ENCODE measurements at places on chromosomes 3 and 15. TPM values are rescaled to one million over a fixed set of nuclear protein-coding genes. Genes with fewer than 3 reads are reported as not detected.
A peak's percentile ranks its signal among the peaks of the same experiment; 100 is the strongest.

GRCh38 chr3:197088370-197088769, 58.8 kb upstream of the MELTF start:
- H3K36me3 ChIP-seq, result no peaks in the 10 kb centered on the region
- H3K4me1 ChIP-seq, result peaks cover 7% of the 10 kb centered on the region
- no peak overlapping the region for H3K4me3 ChIP-seq
- no peak for DNase-seq

DNA sequence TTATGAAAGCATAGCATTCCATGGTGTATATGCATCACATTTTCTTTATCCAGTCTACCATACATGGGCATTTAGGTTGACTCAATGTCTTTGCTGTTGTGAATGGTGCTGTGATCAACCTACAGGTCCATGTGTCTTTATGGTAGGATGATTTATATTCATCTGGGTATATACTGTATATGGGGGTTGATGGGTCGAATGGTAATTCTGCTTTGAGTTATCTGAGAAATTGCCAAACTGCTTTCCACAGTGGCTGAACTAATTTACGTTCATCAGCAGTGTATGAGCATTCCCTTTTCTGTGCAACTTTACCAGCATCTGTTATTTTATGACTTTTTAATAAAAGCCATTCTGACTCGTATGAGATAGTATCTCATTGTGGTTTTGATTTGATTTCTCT, 662.4 kb upstream of the BCHE start:
- no peak overlapping the region for H3K27ac ChIP-seq
- H3K36me3 ChIP-seq, result no peaks in the 10 kb centered on the region
- no peak for DNase-seq
- no peaks in the 10 kb centered on the region for H3K27me3 ChIP-seq
- no peak overlapping the region for H3K4me3 ChIP-seq
- H3K4me1 ChIP-seq, result no peaks in the 10 kb centered on the region

DNA sequence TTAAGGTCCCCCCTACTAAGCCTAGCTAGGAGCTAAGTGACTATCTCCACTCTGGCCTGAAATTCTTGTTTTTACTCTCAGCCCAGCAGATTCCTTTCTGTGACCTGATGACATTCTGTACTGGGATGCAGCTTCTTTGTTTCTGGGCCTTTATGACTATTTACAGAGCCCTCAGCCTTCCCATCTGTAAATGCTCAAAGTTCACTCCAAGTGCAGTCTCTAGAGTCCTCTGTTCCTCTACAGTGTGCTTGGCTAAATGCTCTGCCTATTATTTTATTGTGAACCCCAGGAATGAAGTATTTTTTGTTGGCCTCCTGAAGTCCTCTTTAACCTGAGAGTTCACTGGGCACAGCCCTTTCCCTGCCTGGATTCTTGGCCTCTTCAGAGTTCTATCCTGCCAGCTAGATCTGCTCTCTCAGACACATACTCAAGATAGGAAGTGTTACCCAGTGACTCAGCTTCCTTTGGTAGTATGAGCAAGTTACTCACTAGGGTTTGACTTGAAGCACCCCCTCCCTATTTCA, 278.1 kb upstream of the P2RY1 start:
- no peak overlapping the region for H3K4me3 ChIP-seq
- H3K36me3 ChIP-seq, result no peaks in the 10 kb centered on the region
- H3K27ac ChIP-seq, result no peak overlapping the region
- peaks cover 7% of the 10 kb centered on the region for H3K4me1 ChIP-seq
- DNase-seq, result peak; percentile 92
- no peaks in the 10 kb centered on the region for H3K27me3 ChIP-seq

- H3K27ac ChIP-seq, result no peak overlapping the region
- DNase-seq, result peak; percentile 19
- no peaks in the 10 kb centered on the region for H3K4me1 ChIP-seq
- H3K4me3 ChIP-seq, result no peak overlapping the region
- H3K27me3 ChIP-seq, result no peaks in the 10 kb centered on the region
Observed at GRCh38 chr3:72960812-72961518, 35.6 kb upstream of the PPP4R2 start.

- H3K4me3 ChIP-seq, result no peak overlapping the region
- H3K27me3 ChIP-seq, result no peaks in the 10 kb centered on the region
- no peaks in the 10 kb centered on the region for H3K36me3 ChIP-seq
- no peaks in the 10 kb centered on the region for H3K4me1 ChIP-seq
- H3K27ac ChIP-seq, result no peak overlapping the region
Observed at GRCh38 chr15:88036154-88036839, 220.2 kb downstream of the NTRK3 start.

DNA sequence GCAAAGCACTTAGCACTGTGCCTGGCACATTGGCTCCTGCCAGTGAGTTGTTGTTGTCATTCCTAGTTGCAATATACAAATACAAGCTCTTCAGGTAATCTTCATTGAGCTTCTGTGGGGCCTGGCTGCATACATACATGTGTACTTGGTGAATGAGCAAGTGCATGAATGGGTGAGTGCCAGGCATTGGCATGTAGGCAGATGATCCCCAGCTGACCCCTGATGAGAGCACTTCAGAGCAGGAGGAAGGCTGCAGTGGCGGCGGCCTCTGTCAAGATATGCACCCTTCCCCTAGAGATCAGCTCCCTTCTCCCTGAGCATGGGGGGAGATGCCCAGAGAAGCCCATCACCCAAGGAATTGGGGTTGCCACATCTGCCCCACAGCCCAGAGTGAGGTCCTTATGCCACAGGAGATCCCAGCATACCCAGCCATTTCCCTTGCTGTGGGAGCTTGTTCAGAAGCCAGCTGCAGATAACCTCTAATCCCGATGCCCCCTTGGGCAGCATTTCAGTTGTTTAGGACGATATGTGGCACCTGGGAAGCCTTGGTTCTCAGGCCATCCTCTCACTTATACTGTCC, 8.8 kb downstream of the CACNA2D3 start:
- H3K4me3 ChIP-seq, result no peak overlapping the region
- no peak overlapping the region for H3K27ac ChIP-seq
- H3K4me1 ChIP-seq, result no peaks in the 10 kb centered on the region
- H3K36me3 ChIP-seq, result no peaks in the 10 kb centered on the region
- no peaks in the 10 kb centered on the region for H3K27me3 ChIP-seq

DNA sequence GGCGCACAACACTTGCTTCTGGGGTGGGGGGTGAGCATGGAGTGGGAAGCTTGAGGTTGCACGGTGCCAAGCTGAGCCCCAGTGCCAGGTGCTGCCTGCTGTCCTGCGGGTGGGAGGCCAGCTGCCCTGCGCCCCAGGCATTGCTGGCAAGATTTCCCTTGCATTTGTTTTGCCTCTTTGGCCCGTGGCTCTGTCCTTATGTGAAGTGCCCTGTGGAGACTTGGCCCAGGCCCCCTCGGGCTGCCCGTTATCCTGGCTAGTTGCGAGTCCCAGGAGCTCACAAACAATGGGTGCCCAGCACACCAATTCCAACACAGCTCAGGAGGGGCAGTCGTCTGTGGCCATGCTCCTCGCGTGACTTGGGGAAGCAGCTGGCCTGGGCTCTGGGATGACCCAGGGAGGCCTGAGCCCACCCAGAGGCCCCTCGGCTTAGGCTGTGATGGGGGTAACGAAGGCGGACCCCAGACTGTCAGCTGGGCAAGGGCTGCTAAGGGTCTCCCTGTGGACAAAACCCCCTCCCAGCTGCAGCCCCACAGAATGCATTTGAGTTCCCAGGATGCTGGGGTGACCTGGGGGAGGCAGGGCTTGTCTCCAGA, 5.9 kb downstream of the C3orf22 start:
- H3K27ac ChIP-seq, result no peak overlapping the region
- H3K36me3 ChIP-seq, result no peaks in the 10 kb centered on the region
- no peak overlapping the region for H3K4me3 ChIP-seq
- no peaks in the 10 kb centered on the region for H3K4me1 ChIP-seq

- no peak for DNase-seq
- H3K27me3 ChIP-seq, result peaks cover 4% of the 10 kb centered on the region
- H3K4me3 ChIP-seq, result no peak overlapping the region
- H3K4me1 ChIP-seq, result peaks cover 4% of the 10 kb centered on the region
Observed at GRCh38 chr3:187802928-187803259, 57.6 kb upstream of the BCL6 start.

DNA sequence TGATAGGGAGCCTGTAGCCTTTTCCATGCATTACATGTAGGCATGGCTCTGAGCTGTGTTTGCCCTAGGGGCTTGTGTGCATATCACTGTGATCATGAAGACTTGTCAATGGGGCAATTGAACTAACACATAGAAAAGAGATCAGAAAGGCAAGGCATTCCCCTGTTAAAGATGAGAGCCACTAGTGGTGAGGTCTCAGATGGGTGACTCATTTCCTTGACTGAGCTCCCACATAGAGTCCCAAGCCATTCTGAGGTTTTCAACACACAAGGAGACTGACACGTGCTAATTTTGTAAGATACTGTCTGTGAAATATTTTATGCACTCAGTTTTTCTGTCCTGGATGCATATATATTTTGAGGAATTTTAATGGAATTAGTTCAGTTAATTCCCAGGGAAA, 53.8 kb downstream of the SAMMSON start:
- H3K4me1 ChIP-seq, result no peaks in the 10 kb centered on the region
- no peak for DNase-seq
- no peak overlapping the region for H3K4me3 ChIP-seq
- no peaks in the 10 kb centered on the region for H3K27me3 ChIP-seq
- H3K27ac ChIP-seq, result no peak overlapping the region

DNA sequence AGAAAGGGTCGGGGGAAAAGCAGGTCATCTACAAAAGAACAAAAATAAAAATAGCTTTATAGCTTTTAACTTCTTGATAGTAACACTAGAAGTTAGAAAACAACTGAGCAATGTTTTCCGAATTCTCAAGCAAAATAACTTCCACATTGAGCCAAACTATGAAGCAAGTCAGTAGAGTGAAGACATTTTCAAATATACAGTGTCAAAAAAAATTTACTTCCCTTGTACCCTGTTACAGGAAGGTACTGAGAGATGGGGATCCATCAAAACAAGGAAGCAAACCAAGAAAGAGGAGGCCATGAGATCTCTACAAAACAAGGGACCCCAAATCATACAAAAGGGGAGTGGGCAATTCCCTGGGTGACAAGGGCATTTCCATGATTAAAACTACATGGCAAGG, 26.6 kb upstream of the STIMATE start:
- H3K27ac ChIP-seq, result no peak overlapping the region
- H3K36me3 ChIP-seq, result no peaks in the 10 kb centered on the region
- no peak for DNase-seq
- no peak overlapping the region for H3K4me3 ChIP-seq

DNA sequence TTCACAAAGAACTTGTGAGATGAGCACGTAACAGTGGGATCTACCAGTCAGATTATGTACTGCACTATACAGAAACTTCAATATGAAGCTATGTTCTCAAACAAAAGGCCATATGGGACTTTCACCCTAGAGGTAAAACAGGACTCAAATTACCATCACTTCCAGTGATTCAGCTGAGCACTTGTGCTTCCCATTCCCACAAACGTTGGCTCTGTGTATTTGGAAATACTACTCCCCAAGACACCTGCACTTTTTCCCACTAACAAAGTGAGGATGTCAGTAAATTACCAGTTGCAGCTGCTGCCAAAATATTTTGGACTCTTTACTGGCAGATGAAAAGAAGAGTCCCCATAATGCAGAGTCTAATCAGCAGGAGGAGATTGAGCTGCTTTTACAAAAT, 1570.1 kb downstream of the SI start:
- H3K27ac ChIP-seq, result no peak overlapping the region
- no peaks in the 10 kb centered on the region for H3K27me3 ChIP-seq
- H3K4me1 ChIP-seq, result no peaks in the 10 kb centered on the region
- H3K36me3 ChIP-seq, result no peaks in the 10 kb centered on the region
- DNase-seq, result no peak

DNA sequence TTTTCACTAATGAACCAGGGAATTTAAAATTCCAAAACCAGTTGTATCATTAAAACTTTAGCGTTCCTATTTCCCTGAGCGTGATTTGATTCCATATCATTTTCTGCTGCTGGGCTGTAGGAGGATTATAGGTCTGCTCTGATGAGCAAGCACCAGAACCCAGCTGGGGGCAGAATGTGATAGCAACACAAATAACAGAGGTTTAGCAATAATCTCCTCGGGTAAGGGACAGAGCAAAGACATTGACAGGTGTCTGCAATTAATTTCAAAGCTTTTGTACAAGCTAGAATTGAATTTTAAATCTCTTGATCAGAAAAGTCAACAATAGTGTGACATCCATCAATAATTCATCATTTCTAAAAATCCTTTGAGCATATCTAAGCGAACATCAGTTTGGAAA, 163.4 kb upstream of the RAP2B start:
- H3K4me3 ChIP-seq, result no peak overlapping the region
- H3K27me3 ChIP-seq, result no peaks in the 10 kb centered on the region
- no peaks in the 10 kb centered on the region for H3K36me3 ChIP-seq
- DNase-seq, result no peak
- no peak overlapping the region for H3K27ac ChIP-seq

GRCh38 chr3:109618766-109619378, 281.5 kb upstream of the DPPA4 start:
- H3K4me3 ChIP-seq, result no peak overlapping the region
- DNase-seq, result no peak
- no peaks in the 10 kb centered on the region for H3K36me3 ChIP-seq
- no peaks in the 10 kb centered on the region for H3K4me1 ChIP-seq
- H3K27ac ChIP-seq, result no peak overlapping the region

DNA sequence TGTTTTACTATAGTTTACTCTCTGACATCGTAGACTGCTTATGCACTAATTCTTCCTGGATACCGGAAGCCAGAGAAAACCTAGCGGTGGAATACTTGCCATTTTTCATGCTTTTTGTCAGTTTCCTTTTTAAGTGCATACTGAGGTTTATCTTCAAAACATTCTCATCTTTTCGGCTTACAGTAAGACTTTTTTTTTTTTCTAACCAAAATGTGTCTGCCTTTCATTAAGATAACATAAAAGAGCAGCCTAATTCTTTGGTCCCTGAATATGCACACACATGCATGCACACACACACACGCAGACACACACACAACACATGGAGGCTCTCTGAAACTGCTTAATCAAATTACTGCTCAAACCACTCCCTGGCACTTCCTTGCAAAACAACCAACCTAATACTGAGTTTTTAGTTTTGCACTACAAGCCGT, 1.3 kb downstream of the ZNF445 start:
- peak overlapping the region; percentile 32 for H3K27ac ChIP-seq
- H3K27me3 ChIP-seq, result no peaks in the 10 kb centered on the region
- no peaks in the 10 kb centered on the region for H3K36me3 ChIP-seq
- peak overlapping the region; percentile 78 for H3K4me3 ChIP-seq

DNA sequence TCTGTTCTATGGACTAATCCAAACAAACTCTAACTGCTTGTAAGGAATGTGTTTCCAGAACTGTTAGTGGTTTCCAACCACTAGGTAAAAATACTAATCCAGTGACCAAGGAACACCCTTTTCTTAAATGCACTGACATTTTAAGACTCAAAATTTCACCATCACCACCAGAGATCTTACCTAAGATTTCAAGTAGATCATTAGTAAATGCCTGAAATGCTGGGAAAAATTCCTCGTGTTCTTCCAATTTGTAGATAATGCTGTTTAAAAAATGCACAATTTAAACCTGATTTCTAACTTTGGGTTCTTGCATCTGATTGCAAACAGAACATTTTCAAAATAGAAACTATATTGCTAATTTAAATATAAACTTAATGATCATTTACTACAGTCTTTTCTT, 63.4 kb downstream of the ESYT3 start:
- H3K27ac ChIP-seq, result no peak overlapping the region
- H3K4me3 ChIP-seq, result no peak overlapping the region
- no peaks in the 10 kb centered on the region for H3K27me3 ChIP-seq
- peaks cover 3% of the 10 kb centered on the region for H3K36me3 ChIP-seq
- DNase-seq, result no peak
- H3K4me1 ChIP-seq, result peaks cover 19% of the 10 kb centered on the region

Gene BFSP2
- not detected for total RNA-seq

Gene TUBGCP4
- 8.8 TPM for total RNA-seq

Gene SLC30A4
- 17.4 TPM for total RNA-seq

Gene SLC51A
- not detected for total RNA-seq

Gene BNC1
- total RNA-seq, result 3.3 TPM

Gene PFKFB4
- total RNA-seq, result 12.3 TPM

Gene ZNF501
- total RNA-seq, result 7.2 TPM

Gene MAN2A2
- total RNA-seq, result 20.0 TPM
